Spleen (tissue), 13 donors: ENCODE measurements at places on chromosomes 12 and 14.

DNA sequence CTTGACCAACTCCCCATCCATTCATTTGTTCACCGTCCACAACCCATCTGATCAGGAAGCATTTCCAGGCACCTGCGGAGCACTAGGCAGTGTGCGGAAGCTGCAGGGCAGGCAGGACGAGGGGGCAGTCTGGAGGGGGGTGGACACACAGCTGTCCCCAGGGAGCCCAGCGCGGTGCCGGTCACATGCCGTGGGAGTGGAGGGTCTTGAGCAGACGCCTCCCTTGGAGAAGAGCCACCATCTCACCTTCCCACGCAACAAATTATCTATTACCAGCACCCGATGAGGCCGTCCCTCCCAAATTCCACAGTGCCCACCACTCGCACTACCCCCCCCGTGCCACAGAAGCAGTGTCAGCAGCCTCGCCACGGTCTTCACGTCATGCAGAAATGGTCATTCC is 10.8 kb downstream of the DLK1 start:
- peak; percentile 62 for DNase-seq

GRCh38 chr14:104560586-104560945 is 19.0 kb upstream of the C14orf180 start:
- no peak for DNase-seq

GRCh38 chr12:50566066-50566465 is 61.3 kb downstream of the DIP2B start:
- no peak for DNase-seq

DNA sequence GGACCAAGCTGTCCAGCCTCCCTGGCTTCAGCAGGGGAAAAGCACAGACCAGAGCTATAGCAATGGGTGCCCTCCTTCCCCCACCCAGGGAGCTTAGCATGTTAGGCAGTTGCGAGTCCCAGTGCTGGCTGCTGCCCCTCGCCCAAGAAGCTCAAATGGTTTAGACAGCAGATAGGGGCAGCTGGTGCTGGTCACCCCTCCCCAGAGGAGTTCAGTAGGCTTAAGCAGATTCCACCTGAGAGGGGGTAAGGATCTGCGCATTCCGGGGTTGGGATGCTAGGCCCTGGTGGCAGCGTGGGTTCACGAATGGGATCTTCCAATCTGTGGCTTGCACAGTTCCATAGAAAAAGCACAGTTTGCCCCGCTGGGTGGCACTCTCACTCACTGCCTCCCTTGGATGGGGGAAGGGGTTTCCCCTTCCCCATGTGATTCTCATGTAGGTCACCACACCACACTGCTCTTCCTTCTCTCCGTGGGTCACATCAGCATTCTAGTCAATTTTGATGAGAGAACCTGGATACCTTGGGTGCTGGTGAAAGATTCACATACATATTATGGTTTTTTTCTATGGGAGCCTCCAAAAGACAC is 665.6 kb downstream of the C12orf50 start:
- DNase-seq, result no peak

DNA sequence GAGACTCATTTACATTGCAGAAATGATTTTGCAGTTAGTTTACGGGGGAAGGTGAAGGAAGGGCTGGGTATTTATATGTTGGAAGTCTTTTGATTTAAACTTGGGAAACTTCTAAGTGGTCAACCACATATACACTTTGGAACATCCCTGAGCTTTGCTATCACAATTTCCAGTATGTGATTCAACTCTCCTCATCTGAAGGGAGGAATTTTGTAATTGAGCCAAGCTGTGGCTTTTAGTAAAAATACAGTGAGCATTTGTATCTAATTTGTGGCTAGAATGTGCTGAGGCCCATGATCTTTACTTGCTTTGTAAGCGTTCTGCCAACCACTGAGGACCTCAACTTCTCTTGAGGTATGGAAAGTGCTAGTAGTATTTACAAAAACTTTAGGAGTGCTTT is 235.0 kb upstream of the PDZRN4 start:
- no peak for DNase-seq

- no peak for DNase-seq
These were observed 15.6 kb downstream of the ACVRL1 start for GRCh38 chr12:51922762-51923505.

DNA sequence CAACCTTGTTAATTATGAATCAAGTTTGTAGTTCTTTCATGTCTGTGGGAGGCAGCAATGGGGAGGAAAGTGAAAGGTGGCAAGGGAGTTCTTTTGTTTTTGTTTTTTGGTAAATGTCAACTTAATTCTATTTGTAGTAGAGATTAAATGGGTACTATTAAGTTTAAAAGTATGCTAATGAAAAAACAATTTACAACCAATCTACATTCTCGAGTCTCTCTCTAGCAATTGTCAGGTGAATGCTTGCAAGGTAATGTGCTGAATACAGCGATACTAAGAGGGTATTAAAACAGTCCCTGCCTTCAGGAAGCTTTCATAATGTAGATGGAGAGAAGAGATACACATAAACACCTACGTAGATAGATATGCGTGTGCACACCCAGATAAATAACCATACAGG is 1.6 kb upstream of the DACT1 start:
- DNase-seq, result no peak

DNA sequence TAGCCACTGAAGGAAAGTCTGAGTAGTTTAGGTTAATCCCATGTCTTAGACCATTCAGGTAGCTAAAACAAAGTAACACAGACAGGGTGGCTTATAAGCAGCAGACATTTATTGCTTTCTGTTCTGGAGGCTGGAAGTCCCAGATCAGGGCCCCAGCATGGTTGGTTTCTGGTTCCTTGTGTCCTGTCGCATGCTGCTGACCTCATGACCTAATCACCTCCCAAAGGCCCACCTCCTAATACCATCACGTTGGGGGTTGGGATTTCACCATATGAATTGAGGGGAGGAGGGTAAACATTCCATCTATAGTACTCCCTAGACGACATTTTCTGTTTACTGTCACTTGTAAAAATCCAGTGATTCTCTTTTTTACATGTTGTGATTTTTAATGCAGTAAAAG is 148.6 kb downstream of the FBXL14 start:
- DNase-seq, result no peak

GRCh38 chr12:47413806-47414205 is 292.0 kb downstream of the RPAP3 start:
- no peak for DNase-seq

DNA sequence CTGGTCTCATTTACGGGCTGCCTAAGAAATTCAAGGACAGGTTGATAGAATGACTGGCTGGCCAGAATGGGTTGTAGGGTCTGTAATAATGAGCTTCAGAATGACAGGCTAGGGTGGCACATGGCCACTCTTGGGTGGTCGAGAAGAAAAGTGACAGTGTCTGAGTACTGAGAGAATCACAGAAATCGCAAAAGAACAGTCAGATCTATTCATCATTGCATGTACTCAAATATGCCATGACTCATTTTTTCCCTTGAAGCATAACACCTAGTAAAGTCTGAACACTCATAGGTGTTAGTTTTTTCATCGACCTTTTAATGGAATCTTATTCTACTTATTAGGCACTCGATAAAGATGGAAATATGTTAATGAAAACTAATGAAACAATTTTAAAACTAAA is 37.8 kb upstream of the SEL1L start:
- DNase-seq, result no peak

DNA sequence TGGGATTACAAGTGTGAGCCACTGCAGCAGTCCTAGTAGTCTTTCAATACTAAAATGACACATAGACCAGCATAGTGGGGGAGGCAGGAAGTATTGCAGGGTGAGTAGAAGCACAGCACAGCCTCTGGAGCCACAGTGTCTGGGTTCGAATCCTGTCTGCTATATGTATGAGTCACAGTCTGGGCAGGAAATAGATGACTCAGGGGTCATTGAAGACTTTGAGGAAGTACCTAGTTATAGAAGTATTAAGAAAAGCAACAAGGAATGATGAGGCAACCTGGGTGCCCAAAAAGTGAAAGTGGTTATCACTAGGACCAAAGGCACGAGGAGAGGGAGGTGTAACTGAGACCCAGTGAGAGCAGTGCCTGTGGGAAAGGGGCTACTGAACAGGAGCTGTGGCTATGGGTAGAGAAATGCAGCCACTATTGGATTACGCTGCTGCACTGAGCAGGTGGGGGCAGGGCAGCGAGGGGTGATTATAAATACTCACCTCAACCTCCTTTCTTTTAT is 124.0 kb downstream of the PDE3A start:
- no peak for DNase-seq

- DNase-seq, result peak; percentile 31
These were observed 85.7 kb downstream of the PAPOLA start for GRCh38 chr14:96587823-96588385.

GRCh38 chr14:50794068-50794645 is 36.8 kb downstream of the NIN start:
- DNase-seq, result no peak

- peak; percentile 85 for DNase-seq
These were observed 1.1 kb upstream of the TRAF3 start for GRCh38 chr14:102775855-102776760.

GRCh38 chr12:25377469-25378177 is 126.9 kb upstream of the KRAS start:
- DNase-seq, result no peak

DNA sequence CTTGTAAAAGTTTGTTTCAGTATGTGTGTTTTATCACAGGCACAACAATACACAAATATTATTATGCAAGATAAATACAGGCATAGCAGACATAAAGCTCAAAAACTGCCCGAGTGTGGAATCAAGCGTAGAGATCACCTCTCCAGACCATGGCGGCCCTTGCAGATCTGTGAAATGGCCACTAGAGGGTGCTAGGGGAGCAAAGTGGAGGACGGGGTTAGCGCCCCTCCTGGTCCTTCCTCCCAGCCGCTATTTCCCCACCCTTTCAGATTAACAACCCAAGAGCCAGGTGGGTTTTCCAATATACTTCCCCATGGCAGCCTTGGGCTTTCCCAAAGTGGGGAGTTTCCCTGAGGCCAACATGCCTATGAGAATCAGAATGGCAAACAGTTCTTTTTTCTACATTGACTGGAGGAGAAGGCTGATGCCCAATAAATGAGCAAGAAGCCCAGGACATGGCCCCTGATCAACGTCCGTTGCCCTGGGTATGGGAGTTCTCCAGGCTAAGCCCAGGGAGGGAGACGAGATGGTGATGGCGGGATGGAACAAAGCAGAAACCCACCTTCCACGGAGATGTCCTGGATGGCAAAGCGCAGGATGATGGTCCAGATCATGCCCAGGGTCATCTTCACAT is 67.4 kb downstream of the ACTN1 start:
- DNase-seq, result peak; percentile 87

- DNase-seq, result no peak
These were observed 6.8 kb downstream of the ESYT1 start for GRCh38 chr12:56134897-56135296.

DNA sequence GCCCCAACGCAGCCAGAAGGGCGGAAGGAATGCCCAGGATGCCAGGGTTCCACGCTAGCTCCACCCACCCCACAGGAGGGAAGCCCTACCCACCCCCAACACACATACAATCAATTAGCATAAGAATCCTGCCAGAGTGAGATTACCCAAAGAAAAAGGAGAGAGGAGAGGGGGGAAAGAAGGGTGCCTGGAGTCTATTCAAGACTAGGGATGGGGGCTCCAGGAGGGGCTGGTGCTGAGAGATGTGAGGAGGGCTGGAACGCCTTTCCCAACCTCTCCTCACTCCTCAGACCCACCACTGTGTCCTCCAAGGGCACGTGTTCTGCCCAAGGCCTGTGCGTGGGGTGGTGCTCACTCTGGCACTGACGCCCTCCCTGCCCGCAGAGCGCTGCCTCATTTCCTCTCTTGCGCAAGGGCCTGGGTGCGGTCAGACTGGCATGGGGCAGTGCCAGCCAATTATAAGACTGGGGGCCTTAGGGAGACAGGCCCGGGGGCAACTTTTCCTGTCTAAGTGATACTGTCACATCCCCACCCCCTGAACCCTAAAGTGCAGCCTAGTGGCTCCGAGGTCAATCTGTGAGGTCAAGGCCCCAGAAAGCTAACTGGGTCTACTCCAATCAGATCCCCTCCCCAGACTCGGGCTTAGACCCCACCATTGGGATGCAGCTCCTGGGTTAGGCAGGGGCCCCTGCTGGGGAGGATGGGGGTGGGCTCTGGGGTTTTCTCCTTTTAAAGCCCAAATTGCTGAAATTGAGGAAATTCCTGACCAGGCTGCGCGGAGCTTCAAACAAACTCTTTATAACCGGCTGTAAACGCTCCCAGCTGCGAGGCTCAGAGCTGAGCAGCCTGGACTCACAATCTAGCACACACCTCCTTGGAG is 10.2 kb upstream of the ITGB7 start:
- DNase-seq, result peak; percentile 87

DNA sequence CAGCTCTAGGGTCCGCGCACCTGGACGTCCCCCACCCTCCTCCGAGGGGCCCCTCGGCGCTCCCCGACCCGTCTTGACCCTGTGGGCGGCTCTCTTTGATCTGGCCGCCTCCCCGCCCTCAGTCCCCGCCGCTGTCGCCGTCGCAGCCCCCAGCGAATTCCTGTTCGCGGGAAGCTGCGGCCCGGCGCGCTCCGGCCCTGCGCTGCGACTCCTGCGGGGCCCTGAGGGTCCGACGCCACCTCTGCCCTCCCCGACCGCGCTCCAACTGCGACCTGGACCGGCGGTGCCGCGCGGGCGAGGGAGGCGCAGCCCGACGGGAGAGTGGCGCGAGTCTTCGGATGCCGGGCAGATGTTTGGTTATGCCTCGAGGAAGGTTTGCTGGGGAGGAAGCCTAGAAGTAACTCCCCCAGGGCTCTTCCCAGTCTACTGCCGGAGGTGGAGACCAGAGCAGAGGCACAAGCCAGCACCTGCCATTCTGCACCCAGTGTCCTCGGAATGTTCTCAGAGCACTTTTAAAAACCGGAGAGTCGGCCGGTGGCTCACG is 440 bp upstream of the ISM2 start:
- DNase-seq, result no peak

- DNase-seq, result no peak
These were observed 6.7 kb upstream of the KRT86 start for GRCh38 chr12:52267699-52268098.

DNA sequence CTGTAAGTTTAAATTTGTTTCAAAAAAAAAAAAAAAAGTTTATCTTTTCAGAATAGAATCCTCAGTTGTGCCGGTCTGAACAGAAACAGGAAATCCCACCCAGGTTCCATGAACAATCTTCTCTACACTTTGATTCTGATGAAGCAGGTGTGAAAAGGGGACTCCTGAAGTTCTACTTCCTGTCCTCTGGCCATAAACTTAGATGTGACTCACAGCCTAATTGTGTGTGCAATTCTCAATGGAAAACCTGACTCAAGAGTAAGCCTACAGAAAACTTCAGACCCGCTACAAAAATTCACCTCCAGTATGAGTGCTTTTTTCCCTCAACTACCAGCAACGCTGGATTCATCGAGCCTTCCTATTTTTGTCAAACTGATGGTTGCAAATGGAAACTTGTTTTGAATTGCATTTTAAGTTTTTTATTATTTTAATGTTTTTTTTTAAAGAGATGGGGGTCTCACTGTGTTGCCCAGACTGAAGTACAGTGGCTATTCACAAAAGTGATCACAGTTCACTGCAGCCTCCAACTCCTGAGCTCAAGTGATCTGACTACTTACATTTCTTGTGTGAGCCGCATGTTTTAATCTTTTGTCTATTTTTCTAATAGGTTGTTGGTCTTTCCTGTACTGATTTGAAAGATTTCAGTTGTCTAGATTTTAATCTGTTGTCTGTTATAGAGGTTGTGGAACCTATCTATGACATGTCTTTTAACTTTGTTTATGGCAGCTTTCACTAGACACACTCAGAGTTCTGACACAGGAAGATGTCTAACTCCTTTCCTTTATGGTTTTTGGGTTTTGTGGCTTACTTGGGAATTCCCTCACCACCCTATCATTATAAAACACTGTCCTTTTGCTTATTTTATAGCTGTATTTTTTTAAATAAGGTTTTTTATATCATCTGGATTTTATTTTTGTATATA is 37.6 kb downstream of the ATG14 start:
- no peak for DNase-seq
